ENCODE measurements at places on chromosomes 3 and 15.

DNA sequence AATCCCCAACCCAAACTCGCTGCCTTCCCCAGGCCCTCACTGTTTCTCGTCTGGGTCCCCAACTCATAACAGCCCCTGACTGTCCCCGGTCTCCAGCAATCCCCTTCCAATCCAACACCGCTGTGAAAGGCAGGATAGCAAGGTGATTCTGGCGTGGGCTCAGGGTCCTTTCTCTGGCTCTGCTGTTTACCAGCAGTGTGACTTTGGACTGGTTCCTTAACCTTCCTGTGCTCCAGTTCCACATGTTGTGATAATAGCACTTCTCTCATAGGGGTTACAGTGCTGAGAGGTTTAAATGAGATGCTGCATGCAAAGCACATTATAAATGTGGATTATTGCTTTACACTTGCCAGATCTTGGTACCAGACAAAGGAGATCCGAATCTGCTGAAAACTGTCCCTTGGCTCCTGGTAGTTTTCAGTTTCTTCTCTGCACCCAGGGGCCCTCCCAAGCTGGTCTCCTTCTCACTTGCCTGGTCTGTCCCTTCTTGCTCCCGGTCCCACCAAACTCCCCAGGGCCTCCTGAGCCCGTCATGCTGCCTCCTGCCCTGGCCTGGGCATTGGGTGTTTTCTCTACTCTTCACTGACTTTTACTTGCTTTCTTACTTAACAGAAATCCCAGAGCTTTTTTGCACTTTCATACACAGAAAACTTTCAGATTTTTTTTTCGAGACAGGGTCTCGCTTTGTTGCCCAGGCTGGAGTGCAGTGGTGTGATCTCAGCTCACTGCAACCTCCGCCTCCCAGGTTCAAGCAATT, 26.8 kb upstream of the CYP11A1 start:
- no peak for DNase-seq

- no peak for DNase-seq
These were observed 372.8 kb downstream of the TIGIT start for GRCh38 chr3:114666623-114667022.

GRCh38 chr3:178455946-178456345, 80.3 kb upstream of the KCNMB2 start:
- DNase-seq: no peak

DNA sequence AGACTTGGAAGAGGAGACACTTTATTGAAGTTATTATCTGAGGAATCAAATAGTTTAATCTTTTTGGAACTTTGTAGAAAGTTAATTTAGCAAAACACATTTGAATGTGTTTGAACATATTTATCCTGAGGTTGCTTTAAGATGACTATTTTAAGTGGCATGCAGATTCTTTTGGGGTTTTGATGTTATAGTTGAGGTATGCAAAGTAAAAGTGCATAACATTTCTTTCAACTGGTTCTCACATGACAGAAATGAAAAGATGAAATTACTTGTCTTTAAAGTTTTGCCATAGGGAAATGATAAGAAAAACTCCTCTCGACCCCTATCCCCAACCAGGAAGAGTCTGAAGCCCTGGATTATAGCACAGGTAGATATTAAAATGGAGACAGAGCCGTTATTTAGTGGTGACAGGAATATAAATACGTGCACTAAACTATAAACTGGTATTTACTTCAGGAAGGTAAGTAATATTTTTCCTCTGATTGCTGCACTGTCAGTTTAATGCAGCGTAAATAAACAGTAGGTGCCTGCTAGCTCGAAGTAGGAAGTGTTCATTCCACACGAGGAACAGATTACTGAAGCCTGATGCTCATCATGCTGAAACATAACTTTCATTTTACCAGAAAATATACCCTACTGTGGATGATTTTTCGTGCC, 15.1 kb upstream of the SATB1 start:
- DNase-seq: no peak

DNA sequence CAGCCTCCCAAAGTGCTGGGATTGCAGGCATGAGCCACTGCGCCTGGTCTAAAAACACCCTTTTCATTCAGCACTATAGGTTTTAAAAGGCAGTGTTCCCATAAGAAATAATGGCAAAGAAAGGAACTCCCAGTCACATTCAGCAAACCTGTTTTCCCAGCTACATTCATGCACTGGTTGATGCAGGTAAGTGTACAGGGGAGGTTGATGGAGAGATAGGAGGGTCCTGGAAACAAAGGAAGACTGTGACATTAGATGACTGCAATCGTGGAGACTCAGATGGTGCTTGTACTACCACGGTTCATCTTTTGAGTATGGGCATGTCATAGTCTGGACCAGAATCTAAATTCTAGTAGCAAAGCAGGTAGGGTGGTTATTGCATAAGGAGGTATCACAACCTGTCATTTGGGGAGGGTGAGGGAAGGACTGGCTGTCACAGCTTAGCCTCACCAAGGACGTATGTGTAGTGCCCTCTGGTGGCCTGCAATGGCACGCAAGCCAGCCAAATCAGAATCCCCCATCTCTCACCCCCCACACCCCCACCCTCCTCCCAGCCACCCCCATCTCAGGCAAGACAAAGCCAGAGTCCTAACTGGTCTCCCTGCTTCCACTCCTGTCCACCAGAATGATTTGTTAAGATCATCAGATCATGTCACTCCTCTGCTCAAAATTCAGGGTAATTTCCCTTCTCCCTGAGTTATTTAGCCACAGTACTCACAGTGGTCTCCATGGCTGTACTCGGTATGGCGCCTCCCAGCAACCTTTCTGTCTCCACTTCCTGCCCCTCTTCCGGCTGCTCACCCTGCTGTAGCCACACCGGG, 28.8 kb upstream of the UBL7 start:
- peak; percentile 59 for DNase-seq

DNA sequence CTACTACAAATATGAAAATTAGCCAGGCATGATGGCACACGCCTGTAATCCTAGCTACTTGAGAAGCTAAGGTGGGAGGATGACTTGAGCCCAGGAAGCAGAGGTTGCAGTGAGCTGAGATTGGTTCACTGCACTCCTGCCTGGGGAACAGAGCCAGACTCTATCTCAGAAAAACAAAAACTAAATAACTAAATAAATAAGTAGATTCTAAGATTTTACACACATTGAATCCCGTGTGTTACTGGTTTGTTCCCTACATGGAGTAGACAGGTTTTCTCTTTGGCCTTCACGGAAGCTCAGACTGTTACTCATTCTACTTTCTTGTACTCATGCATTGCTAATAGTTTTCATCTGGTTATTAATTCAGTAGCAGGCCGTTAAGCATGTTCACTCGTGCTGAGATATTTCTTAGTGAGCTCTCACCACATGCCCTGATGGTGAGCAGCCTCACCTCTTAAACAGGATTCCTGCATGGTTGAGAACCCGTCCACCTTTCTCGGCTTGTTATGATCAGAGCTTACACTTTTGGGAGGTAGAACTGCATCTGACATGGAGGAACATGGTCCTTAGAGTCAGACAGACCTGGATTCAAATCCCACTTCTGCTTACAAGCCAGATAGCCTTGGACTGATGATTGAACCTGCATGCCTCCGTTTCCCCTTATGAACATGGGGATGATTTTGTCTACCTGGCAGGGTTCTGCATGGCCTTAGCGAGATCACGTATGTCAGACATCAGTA, 49.1 kb downstream of the CMTM7 start:
- DNase-seq: no peak

- no peak for DNase-seq
These were observed 355.1 kb upstream of the WNT5A start for GRCh38 chr3:55842204-55842603.

DNA sequence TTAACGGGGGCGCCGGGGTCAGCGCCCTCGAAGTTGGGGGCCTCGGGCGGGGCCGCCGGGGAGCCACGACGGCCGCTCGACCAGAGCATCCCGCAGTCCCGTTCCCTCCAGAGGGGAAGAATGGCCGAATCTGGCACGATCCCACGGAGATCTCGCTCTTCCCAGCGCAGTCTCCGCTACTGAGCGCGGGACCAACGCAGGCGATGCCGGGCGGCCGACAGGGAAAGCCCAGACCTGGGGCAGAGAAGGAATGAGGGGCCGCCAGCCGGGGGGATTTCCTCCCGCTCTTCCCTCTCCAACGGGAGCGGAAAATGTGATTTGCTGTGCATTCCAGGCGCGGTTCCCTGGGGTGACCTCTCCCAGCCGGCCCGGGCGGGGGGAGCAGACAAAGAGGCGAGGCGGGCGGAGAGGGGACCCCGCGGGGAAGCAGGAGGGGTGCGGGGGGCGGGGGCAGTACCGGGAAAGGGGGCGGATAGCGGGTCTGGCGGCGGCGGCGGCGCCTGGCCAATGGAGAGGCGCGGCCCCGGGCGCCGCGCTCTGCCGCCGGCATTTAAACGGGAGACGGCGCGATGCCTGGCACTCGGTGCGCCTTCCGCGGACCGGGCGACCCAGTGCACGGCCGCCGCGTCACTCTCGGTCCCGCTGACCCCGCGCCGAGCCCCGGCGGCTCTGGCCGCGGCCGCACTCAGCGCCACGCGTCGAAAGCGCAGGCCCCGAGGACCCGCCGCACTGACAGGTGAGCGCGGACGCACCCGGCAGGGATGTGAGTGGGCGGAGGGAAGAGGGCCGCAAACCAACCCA, at the start of gene GREM1:
Gene GREM1, plus strand, starts transcription at position 579 of the 801 bp plus-strand sequence. CDS start 12,687 bp downstream, outside the sequence.
- DNase-seq: no peak

DNA sequence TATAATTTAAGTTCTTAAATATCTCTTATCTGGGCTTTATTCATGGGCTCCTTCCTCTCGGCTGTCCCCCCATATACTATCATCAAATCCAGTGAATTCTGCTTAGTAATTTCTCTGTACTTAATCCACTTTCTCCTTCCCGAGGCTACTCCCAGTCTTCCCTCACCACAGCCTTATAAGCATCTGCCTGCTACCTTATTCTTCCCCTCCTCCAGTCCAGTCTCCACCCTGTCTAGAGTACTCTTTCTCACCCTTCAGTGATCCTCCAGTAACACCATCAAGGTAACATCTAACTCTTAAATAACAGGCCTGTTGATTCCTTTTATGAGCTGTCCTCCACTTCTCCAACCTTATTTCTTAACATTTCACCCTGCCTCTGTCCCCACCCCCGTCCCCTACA, 65.8 kb downstream of the NEO1 start:
- no peak for DNase-seq

DNA sequence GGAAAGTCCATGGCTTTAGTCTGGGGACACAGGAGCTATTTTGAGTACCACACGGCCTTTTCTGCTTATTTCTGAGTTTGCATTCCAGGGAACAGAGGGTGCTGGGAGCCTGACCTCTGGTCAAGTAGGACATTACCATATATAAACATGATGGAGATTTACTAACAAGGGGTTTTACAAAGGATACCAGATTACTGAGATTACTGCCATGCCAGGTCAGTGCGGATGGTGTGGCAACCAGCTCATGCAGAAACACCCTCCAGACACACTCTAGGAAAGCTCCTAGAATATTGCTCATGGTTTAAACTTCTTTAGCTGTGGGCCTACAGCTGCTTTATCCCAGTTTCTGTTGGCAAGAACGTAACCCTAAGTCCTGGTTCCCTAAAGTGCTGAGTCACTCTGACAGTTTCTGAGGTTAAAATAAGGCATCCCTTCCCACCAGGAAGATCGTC, 54.3 kb upstream of the AGTR1 start:
- no peak for DNase-seq

- DNase-seq: no peak
These were observed at the start of gene SOX2 for GRCh38 chr3:181711325-181712135. Gene SOX2, plus strand, starts transcription at chr3:181711925. Its CDS starts 436 bp downstream, at chr3:181712361.

- no peak for DNase-seq
These were observed 156.1 kb upstream of the LRRFIP2 start for GRCh38 chr3:37330466-37330865.

DNA sequence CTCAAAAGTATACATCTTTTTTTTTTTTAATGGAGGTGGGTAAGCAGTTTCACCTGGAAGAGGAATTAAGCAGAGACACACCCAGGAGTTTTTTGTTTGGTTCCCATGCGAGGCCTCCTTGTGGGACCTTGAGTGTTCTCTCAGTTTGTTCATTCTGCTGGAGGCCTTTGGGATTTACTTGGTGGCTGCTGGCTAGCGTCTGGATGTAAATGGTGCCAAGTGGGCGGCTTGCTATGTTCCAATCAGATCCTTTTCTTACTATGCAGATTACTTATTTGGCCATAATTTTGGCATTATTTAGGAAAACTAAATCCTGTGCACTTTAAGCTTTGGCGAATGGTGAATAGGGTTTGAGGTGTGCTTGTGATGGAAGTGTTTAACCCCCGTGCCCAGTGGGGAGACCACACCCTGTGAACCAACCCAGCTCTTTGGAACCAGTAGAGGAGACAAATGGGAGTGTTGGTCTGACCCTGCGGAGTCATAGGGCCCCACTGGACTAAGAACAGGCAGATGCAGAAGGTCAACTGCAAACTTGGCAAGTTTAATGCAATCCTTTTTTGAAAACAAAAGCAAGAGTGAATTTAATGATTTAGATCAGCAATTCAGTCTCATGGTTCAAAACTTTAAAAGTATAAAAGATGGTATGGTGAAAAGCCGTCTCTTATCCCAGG, 79.4 kb downstream of the EBLN2 start:
- no peak for DNase-seq

GRCh38 chr15:56205061-56205876, 38.4 kb downstream of the RFX7 start:
- DNase-seq: no peak

DNA sequence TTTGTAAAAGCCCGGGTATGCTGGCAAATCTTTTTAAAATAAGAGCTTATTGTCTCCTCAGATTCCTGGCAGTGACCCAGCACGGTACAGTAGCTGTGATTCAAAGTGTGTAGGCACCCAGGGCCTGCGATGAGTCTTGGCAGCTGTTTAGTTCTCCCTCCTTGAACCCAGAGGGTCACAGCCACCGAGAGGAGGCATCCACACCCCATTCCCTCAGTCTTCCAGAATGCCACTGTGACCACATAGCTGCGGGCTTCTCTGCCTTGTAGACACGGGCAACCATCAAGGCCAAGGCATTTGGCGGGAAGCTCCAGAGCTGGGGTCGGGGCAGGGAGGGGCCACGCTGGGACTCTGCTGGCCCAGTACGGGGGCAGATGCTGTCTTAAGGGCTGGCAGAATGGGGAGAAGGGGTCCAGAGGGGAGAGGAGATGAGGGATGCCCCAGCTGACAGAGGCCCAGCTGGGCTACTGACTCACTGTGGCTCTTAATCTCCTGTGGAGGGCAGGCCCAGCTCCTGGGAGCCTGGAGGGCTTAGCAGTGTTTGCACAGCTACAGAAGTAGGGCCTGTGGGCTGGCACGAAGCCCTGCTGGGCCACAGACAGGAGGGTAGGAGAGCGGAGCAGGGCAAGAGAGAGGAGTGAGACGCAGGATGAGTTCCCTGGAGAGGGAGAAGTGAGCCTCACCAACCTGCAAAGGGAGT, 68.8 kb upstream of the DLG1 start:
- DNase-seq: no peak
